ENCODE measurements at places on chromosomes 4 and X.

GRCh38 chrX:109856974-109857373 lies 123.9 kb upstream of the ACSL4 start:
- DNase-seq: no peak

DNA sequence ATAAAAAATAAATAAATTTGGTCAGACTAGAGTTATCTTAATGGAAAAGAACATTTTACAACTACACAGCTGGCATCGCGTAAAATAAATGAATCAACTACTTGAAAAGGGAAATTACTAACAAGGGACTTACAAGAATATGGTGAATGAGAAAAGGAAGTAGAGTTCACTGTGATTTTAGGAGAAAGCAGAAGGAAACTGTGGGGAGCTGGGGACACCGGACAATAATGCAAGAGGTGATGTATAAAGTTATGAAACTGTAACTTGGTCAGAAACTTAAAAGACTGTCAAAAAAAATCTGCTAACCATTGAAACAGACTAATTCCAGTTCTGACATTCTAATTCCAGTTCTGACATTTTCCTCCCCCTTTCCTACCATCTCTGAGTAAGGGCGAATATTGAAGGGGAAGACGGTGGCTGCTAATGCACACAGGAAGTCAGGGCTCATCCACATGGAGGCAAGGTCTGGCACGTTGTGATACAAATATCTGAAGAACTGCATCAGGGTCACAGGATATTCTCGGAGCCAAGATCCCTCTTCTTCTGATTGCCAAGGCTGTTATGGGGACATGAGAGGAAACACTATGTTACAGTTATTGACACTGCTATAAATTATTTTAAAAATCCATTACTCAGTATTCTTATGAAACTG lies 170.5 kb downstream of the CDS1 start:
- no peak for DNase-seq

DNA sequence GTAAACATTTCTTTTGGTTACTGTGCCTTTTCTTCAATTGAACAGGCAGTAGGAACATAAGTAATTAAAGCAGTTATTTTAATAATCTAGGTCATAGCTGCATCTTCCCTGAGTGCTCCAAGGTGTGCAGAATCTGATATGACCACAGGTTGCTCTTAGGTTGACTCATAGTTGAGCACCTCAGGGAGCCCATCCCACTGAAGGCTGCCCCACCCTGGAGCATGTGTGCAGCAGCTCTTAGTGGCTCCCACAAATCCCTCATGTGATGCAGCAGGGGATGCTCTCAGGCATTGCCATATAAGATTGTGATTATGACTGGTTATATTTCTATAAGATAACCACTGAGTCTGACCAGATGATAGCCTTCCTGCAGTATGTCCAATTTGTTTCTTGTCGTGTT lies 72.3 kb downstream of the ZNF518B start:
- no peak for DNase-seq

- DNase-seq: no peak
Measured at GRCh38 chrX:9700555-9700954, 65.1 kb downstream of the GPR143 start.

DNA sequence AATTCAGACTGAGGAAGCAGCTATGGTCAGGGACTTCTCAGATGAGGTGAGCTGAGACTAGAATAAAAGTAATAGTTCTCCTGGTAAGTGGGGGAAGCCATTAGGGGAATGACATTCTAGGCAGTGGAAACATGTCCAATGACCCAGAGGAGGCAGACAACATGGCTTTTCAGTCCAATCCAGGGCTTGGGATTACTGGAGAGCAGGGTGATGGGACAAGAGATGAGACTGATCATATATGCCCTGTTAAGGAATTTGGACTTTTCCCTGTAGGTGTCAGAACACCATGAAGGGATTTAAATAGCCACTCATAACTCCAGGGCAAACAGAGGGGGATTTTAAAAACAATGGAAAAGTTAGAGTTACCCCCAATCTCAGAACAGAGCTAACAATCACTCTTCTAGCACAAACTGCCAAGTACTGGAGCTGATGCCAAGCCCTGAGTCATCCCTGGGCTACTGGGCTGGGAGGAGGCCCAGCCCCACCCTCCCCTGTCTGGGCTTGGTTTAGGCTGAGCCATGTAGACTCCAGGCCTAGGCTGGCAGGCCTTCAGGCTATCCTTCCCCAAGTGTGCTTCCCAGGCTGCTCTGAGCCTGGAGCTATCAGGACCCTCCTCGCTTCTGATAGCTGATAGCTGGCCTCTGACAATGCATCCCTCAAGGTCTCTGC lies 22.7 kb upstream of the MSN start:
- peak; percentile 1 for DNase-seq

DNA sequence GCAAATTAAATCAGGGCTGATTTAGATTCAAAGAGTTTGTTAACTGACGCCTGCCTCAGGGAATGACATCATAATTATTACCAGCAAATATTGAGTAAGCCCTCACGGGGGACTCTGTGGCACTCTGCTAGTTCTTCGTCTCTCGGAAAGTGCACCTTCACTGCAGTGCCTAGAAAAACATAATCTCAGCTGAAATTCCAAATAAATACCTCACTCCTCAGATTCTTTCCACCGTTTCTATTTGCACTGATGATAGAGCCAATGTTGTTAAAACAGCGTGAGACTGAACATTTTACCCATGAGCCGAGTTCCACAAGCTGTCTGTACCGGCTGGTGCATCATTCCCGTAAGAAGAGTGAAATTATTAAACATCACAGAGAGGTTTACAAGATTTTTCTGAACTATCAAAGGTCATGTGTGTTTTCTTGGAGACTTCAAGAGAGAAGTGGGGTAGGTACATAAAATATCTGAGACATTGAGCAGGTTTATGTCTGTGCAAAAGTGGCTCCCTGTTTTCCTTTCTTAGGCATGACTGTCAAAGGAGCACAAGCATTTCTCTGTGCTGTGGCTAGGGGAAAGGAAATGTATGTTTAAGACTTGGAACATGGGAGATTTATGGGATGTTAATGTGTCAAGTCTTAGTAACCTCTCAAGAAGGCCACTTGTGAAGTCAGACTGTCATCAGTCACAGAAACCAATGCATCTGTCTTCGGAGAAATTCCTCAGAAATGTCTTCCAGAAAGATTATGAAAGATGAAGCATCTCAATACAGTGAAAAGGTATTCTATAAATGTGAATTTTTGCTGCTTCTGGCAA lies 119.6 kb downstream of the CBLL2 start:
- DNase-seq: no peak

- no peak for DNase-seq
Measured at GRCh38 chrX:39399387-39399786, 598.1 kb downstream of the MID1IP1 start.

DNA sequence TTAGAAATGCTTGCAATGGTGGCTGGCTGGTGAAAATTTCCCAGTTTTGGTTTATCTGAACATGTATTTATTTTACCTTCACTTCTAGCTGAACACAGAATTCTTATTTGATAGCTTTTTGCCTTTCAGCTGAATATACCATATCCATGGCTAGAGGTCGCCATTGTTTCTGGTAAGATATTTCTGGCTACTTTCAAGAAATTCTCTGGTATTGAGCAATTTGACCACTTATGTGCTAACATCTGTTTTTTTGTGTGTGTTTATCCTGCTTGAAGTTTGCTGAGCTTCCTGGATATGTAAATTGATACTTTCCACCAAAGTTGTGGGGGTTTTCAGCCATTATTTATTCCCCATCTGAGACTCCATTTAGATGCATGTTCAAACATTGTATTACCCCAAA lies 75.4 kb downstream of the FBXW7 start:
- DNase-seq: no peak

- no peak for DNase-seq
Measured at GRCh38 chr4:76535603-76536372, 100.8 kb downstream of the SHROOM3 start.

DNA sequence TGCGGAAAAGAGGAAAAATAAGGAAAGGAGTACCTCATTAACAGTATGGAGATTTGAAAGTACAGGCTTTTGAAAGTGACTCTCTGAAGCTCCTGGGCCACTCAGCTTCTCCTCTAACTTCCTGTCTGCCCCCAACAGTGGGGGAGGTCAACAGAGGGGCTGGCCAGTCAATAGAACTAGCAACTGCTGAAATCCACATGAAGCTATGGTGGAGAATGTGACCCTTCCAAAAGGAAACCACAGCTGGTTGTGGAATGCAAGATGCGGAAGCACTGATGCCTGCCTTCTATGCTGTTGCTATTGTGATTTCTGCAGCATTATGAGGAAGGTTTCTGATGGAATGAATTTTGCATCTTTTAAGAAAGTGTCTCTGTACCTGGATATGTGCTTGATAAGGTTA lies 2.4 kb downstream of the CORIN start:
- DNase-seq: no peak

- no peak for DNase-seq
Measured at GRCh38 chrX:69236641-69237040, 71.4 kb upstream of the PJA1 start.

GRCh38 chr4:77201857-77202256 lies 44.9 kb downstream of the CCNG2 start:
- no peak for DNase-seq

GRCh38 chrX:9938516-9938915 lies 28.6 kb upstream of the CLDN34 start:
- no peak for DNase-seq

DNA sequence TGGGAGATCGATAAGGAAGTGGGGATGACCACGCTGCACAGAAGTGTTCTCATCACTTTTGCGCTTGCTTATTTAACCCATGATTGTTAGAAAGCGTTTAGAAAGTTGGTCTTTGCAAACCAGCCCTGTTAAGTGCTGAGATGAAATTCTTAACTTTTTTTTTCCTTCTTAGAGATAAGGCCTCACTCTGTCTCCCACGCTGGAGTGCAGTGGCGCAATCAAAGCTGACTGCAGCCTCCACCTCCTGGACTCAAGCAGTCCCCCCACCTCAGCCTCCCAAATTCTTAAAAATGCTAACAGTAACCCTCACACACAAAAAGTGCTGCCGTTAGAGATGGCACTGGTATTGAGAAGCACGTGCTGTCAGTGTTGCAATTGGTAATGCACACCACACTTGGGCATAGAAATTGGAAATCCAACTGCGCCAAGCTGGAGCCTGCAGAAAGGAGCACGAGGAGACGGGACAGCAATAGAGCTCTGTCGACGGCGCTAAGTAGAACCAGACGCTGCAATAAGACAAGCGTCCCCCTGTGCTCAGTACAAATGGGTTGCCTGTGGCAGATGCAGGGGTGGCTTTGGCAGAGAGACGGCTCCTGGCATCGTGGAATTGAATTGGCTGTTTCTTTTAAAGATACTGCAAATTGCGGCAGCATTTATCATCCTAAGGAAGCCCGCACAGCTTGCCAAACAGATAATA lies 113.4 kb downstream of the TBL1X start:
- DNase-seq: no peak

DNA sequence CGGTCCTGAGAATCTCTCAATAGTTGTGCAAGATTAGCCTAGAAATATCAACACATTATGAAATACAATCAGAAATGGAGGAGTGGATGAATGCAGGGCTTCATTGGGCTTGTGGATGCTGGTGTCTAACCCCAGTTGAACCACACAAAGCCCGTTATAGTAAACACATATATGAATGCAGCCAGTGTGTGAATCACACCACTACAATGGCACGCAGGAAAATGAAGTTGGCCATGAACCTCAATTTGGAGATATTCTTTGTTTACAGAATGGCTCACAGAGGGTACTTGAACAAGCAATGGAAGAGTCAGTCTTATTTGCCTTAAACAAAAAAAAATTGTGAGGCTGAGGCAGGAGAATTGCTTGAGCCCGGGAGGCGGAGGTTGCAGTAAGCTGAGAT lies 57.8 kb downstream of the SOD3 start:
- DNase-seq: no peak

DNA sequence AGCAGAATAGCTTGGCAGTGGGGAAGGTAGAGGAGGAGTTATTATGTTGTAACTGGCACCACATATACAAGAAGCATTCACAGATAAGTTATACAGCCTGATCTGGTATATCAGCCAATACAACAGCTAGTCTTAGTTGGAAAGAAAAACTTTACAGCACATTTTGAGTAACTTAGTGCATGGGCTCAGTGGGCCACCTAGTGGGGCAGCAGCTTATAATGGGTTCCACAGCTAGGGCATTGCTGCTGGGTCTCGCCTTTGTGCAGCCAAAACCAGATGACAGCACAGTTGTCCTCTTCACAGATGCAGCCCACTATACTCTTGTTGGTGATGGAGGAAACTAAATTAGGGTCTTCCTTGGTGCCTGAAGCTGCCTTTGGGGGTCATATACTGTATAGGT lies 448.1 kb upstream of the RASGEF1B start:
- DNase-seq: no peak

GRCh38 chrX:50327235-50327634 lies 122.7 kb downstream of the CCNB3 start:
- DNase-seq: no peak

- no peak for DNase-seq
Measured at GRCh38 chr4:144681806-144682205, 35.9 kb downstream of the HHIP start.

DNA sequence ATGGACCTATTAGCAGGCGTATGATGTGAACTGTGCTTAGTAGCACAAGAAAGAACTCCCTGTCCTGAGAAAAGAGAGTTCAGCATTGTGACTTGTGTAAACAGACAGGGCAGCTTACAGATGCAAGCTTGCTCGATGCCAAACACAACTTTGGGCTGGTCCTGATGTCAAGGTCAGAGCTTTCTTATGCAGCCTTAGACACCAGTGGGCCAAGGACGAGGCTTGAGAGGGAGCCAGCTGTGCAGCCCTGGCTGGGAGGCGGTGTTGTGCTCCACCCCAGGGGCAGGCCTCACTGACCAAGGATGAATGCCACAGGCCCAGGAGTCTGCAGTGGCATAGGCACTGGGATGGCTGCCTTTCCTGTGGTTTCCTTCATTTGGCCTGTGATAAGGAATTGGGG lies 35.4 kb downstream of the JADE1 start:
- DNase-seq: no peak

DNA sequence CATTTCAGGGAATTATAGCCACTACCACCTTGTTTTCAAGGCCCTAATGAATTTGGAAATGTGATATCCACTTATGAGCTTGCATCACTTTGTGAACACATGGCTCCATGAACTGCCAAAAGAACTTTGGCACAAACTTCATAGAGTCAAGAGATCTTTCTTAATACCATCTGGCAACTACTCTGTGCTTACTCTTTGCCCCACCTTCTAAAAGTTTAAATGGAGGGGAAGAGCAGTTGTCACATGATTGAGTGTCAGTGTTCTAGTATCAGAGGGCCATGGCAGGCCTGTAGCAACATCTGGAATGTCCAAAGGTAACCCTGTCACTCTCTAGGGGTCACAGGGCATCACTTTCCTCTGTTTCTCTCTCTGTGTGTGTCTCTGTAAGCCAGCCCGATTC lies 2.6 kb upstream of the ADH1B start:
- no peak for DNase-seq

GRCh38 chr4:6983544-6984142 lies 59.5 kb upstream of the TADA2B start:
- DNase-seq: no peak

GRCh38 chr4:99790796-99791617 lies 25.6 kb upstream of the DAPP1 start:
- DNase-seq: no peak

GRCh38 chr4:174828845-174829701 lies at the start of gene GLRA3:
Gene GLRA3, minus strand, starts transcription at chr4:174829247. Its CDS starts 436 bp downstream, at chr4:174828811.
- DNase-seq: no peak

DNA sequence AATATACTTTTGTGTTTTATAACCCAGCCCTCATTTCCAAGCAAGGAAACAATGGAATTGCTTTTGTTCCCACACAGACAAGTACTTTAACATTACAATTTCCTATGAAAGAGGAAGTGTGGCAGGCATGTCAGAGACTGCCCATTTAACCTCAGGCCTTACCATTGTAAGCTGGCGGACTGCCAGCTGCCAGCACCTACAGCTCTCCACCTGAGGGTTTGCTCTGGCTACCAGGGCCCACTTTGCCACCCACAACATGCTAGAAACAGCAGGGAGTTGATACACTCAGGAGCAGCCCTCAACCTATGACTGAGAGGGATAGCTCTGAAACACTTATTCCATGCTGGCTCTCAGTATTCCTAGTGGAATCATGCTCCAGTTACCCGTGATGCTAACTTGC lies 152.3 kb upstream of the PRDX4 start:
- no peak for DNase-seq
